Activated naive CD8-positive, alpha-beta T cell treated with anti-CD3 and anti-CD28 coated beads for 36 hours (primary cell): ENCODE measurements at places on chromosomes 1 and 21. TPM values are rescaled to one million over a fixed set of nuclear protein-coding genes. Genes with fewer than 3 reads are reported as not detected.

BRDT gene
- total RNA-seq, result not detected

DNA sequence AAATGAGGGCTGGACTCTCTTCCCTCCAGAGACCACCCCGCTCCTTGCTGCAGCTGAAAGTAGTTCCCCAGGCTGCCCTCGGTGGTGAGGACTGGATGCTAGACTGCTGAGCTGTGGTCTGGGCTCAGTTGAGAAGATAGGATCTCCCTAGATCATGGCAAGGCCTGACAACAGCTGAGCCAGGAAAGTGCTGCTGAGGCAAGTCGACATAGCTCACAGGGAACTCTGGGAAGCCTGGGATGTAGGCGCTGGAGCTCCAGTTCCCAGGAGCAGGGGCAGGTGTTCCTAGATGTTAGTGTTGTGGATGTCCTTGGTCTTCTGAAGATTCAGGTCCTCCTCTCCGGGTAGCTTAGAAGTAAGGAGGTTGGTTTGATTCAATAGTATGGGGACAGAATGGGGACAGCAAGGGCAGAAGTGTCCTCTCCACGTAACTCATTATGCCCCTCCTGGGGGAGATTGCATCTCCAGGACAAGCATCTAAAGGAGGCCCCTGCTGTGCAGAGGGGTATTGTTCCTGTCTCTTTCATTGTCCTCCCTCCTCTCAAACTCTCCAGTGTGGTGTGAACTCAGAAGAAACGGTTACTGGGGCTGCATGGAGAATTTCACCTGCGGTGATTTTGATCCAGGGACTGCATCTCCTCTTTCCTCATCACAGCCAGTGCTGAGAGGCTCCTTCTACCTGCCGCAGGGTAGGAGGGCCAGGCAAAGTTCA, 3.7 kb downstream of the CYB561D1 start:
- peaks cover 74% of the 10 kb centered on the region for H3K4me1 ChIP-seq
- H3K36me3 ChIP-seq, result peaks cover under 1% of the 10 kb centered on the region
- DNase-seq, result no peak
- H3K4me3 ChIP-seq, result peak overlapping the region; percentile 48

GRCh38 chr1:198669023-198669698, 30.3 kb downstream of the PTPRC start:
- peak overlapping the region; percentile 47 for H3K4me3 ChIP-seq
- no peaks in the 10 kb centered on the region for H3K27me3 ChIP-seq
- peak overlapping the region; percentile 92 for H3K27ac ChIP-seq
- peaks cover 78% of the 10 kb centered on the region for H3K4me1 ChIP-seq
- peaks cover 74% of the 10 kb centered on the region for H3K36me3 ChIP-seq

DNA sequence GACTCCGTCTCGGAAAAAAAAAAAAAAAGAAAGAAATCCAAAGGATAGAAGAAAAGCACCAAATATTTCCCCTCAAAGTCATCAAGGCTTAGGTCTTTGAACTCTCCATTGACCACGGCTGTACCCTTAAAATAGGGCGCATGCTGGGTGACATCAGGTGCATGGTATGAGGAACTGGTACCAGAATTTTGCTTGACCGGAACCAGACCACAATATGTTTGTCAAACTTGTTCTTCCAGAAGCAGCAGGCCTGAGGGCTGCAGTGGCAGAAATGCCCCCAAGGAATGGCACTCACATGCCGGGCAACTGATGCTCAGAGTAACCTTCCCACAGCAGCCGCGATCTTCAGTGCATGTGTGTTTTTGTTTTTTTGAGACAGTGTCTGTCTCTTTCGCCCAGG, 21.0 kb downstream of the RCC1 start:
- H3K4me3 ChIP-seq, result no peak overlapping the region
- no peak for DNase-seq
- H3K36me3 ChIP-seq, result peaks cover 33% of the 10 kb centered on the region
- H3K27ac ChIP-seq, result no peak overlapping the region
- no peaks in the 10 kb centered on the region for H3K27me3 ChIP-seq

SPATA21 gene
- not detected for total RNA-seq

DNA sequence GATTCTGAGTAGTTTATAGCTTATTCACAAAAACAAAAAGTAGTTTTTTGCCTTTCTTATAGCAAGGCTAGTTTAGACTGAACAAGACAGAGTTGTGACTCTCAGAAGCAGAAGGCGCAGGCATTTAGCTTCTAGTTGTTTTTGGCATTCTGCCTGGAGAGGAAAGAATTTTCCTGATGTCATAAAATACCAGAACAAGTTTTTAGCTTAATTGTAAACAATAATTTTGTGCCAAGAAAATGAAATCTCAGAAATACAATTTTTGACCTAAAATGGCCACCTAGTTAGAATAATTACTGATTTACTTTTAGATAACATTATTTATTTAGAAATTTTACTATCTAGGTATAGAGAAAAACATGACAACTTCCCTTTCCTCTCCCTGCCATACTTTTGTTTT, 1.0 kb downstream of the DNAJB4 start:
- DNase-seq, result no peak
- peaks cover 3% of the 10 kb centered on the region for H3K36me3 ChIP-seq
- no peak overlapping the region for H3K27ac ChIP-seq
- H3K4me3 ChIP-seq, result peak overlapping the region; percentile 88
- H3K27me3 ChIP-seq, result peaks cover 4% of the 10 kb centered on the region

CELF3 gene
- not detected for total RNA-seq

DNA sequence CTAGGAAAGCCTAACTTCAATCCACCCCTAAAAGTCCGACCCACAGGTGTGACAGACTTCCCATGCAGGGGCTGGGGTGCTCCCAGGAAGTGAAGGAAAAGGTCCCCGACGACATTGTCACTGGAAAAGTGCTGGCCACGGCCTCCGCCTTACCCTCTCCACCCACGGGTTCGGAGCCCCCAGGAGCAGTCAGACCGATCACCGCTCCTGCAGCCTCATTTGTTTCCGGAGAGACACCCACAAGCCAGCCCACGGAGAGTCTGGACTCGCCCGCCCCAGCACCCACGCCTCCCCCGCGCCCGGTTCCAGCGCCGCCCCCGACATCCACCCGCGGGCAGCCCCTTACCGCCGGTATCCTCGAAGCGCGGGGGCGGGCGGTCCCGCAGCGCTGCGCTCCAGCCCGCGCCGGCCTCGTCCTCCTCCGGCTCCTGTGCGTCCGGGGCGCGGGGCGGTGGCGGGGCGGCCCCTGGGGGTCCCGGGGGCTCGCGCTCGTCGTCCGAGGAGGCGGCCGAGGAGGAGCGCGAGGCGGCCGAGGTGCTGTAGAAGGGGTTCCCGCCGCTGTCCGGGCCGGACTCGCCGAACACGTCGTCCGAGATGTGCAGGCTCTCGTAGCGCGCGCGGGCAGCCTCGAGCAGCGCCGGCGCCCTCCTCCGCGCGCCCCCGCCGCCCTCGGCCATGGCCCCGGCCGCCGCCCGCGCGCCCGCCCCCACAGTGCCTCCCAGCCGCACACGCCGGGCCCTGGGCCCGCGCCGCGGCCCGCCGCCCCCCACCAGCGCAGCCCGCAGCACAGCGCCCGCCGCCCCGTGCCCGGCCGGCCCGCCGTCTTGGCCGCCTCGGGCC, 660 bp downstream of the PGBD5 start:
- DNase-seq, result no peak
- H3K4me3 ChIP-seq, result peak overlapping the region; percentile 43
- H3K27me3 ChIP-seq, result peaks cover 70% of the 10 kb centered on the region
- peaks cover 10% of the 10 kb centered on the region for H3K4me1 ChIP-seq

DNA sequence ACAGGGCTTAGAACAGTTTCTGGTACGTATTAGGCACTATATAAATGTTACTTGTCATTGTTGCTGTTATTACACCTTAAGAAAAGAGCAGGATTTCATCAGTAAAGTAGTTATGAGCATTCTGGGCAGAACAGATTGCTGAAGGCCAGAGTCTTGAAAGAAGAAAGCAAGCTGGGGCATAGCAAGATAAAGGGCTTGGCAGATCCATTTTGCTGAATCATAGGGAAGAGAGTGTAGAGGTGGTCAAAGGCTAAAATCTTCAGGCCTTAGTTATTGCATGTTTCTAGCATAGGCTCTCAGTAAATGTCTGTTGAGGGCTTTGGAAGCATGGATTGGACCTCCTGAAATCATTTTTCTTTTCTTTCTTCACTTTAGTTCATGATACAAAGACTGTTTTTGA, 67.5 kb downstream of the PLA2G4A start:
- DNase-seq, result no peak
- H3K27me3 ChIP-seq, result peaks cover 3% of the 10 kb centered on the region
- no peak overlapping the region for H3K27ac ChIP-seq
- H3K36me3 ChIP-seq, result no peaks in the 10 kb centered on the region
- no peak overlapping the region for H3K4me3 ChIP-seq

- DNase-seq, result no peak
- no peaks in the 10 kb centered on the region for H3K27me3 ChIP-seq
- peaks cover 2% of the 10 kb centered on the region for H3K4me1 ChIP-seq
- no peak overlapping the region for H3K4me3 ChIP-seq
- H3K36me3 ChIP-seq, result peaks cover 4% of the 10 kb centered on the region
These were observed 104.6 kb upstream of the TENT5C start for GRCh38 chr1:117501281-117501680.

- no peak for DNase-seq
- H3K27ac ChIP-seq, result no peak overlapping the region
- H3K4me3 ChIP-seq, result no peak overlapping the region
- H3K36me3 ChIP-seq, result no peaks in the 10 kb centered on the region
These were observed 250.8 kb downstream of the KCNJ6 start for GRCh38 chr21:37665230-37666024.

DNA sequence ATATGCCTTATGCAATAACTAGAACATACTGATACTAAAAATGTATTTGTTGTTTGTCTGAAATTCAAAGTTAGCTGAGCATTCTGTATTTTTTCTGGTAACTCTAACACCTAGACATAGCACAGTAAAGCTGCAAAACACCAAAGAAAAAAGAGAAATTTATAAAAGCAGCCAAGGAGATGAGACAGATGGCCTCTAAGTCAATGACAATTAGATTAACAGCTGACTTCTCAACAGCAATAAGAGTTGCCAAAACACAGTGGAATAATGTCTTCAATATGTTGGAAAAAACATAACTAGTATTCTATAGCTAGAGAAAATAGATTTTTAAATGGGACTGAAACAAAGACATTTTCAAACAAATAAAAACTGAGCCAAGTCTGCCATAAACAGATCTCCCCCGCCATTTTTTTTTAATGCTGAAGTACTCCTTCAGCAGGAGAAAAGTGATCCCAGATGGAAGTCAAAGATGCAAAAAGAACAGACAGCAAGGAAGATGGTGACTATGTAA, 81.3 kb downstream of the SYF2 start:
- no peaks in the 10 kb centered on the region for H3K36me3 ChIP-seq
- H3K27ac ChIP-seq, result no peak overlapping the region
- H3K4me3 ChIP-seq, result no peak overlapping the region
- peaks cover 21% of the 10 kb centered on the region for H3K27me3 ChIP-seq
- H3K4me1 ChIP-seq, result peaks cover 6% of the 10 kb centered on the region
- DNase-seq, result no peak

- DNase-seq, result no peak
- H3K4me1 ChIP-seq, result peaks cover 5% of the 10 kb centered on the region
- H3K27me3 ChIP-seq, result no peaks in the 10 kb centered on the region
- no peak overlapping the region for H3K4me3 ChIP-seq
- no peaks in the 10 kb centered on the region for H3K36me3 ChIP-seq
These were observed 250.1 kb downstream of the HMCN1 start for GRCh38 chr1:185984113-185984836.

DNA sequence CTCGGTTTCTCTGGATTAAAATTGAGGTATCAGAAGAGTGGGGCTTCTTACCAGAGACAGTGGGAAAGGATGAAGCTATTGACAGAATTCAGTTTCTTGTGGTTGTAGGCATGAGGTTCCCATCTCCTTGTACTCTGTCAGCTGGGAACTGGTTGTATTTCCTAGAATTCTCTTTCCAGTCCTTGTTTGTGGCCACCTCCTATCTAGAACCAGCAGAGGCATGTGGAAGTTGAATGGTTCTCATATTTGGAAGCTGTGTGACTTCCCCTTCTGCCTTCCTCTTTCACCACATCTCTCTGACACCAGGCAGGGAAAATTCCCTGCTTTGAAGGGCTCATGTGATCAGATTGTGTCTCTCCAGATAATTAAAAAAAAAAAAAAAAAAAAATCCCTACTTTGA, 457.7 kb upstream of the ADAMTS5 start:
- H3K27me3 ChIP-seq, result no peaks in the 10 kb centered on the region
- H3K4me1 ChIP-seq, result no peaks in the 10 kb centered on the region
- DNase-seq, result no peak
- H3K36me3 ChIP-seq, result no peaks in the 10 kb centered on the region

- H3K4me1 ChIP-seq, result peaks cover 32% of the 10 kb centered on the region
- H3K4me3 ChIP-seq, result no peak overlapping the region
These were observed 118.3 kb upstream of the ATP1A1 start for GRCh38 chr1:116254776-116255175.

DNA sequence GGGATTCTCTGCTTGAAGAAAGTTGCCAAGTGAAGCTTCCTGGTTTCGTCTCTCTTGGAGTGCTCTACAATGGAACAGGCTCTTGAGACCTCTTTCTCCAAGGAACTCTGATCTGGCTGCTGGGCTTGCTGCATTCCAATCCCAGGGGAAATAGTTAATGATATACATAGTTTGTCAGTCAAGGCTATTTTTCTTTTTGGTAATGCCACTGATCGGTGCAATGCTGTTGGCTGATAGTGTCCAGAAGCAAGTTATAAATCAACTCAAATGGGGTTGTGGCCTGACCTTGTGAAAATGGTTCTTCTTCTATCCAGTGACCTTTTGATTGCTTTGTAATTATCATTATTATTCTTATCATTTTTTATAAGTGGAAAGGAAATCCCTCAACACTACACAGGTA, 48.4 kb upstream of the TNFSF18 start:
- no peak overlapping the region for H3K27ac ChIP-seq
- no peak for DNase-seq
- H3K36me3 ChIP-seq, result peaks cover 5% of the 10 kb centered on the region
- no peaks in the 10 kb centered on the region for H3K4me1 ChIP-seq

PROK1 gene
- total RNA-seq, result not detected
